ENCODE measurements at places on chromosomes 5 and 9.

DNA sequence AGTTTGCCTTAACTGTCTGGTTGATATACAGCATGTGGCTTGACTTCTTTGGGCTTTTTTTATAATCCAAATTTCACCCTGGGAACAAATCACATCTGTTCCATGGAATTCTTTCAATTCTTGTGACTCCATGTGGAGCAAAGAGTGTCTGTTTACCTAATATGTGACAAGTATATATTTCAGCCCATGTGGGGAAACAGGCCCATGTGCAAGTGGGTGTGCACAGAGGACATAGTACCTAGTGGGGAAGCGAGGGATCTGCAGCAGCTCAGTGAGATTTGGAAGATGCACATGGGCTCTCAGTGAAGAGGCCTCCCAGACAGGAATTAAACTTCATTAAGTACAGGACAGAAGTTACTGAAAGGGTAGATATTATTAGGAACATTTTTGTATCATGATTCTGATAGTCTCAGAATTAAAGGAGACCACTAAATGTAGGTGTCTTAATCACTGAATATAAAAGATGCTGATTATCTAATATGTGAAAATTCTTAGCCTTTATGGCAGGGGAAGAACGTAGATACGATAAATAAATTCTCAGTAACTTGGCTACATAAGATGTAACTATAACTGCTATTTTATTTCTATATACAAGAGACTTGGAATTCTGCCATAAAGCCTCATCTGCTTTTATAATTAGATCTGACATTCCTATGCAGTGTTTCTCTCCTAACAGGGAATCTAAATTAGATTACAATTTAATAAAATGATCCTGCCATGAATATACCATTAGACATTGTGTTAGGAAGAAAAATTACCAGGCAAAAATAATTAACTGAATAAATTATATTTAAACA, 181.2 kb downstream of the SLC12A2 start:
- no peak for DNase-seq

DNA sequence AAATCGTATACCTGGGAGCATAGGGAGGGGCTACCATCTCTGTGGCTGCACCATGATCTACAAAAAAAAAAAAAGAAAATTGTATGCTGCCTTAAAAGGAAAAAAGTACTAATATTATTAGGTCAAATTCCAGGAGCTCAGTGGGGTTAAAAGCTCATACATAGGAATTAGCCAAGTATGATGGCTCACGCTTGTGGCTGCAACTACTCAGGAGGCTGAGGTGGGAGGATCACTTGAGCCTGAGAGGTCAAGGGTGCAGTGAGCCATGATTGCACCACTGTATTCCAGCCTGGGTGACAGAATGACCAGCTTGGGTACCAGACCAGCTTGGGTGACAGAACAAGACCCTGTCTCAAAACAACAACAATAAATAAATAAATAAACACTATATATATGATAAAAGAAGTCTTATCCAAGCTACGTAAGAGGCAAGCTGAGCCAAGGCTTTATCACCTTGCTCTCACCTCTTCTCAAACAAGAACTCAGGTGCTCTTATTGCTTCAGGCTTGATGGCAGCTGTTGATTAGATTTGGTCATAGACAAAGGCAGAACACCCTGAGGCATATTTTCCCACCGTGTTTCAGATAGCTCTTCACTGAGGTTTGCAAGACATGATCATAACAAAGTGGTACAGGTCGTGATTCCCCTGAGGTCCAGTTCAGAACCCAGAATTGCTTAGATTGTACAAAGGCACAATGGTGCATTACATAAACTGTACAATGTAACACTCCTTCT, 3.3 kb upstream of the FBXW11 start:
- DNase-seq, result no peak

- DNase-seq, result no peak
Measured at GRCh38 chr5:178249191-178249989, 16.8 kb upstream of the PHYKPL start.

- no peak for DNase-seq
Measured at GRCh38 chr9:112933696-112934095, 43.0 kb upstream of the SLC46A2 start.
